Fibroblast of skin of back (primary cell): ENCODE measurements at places on chromosomes 3 and 15.
A peak's percentile ranks its signal among the peaks of the same experiment; 100 is the strongest.

DNA sequence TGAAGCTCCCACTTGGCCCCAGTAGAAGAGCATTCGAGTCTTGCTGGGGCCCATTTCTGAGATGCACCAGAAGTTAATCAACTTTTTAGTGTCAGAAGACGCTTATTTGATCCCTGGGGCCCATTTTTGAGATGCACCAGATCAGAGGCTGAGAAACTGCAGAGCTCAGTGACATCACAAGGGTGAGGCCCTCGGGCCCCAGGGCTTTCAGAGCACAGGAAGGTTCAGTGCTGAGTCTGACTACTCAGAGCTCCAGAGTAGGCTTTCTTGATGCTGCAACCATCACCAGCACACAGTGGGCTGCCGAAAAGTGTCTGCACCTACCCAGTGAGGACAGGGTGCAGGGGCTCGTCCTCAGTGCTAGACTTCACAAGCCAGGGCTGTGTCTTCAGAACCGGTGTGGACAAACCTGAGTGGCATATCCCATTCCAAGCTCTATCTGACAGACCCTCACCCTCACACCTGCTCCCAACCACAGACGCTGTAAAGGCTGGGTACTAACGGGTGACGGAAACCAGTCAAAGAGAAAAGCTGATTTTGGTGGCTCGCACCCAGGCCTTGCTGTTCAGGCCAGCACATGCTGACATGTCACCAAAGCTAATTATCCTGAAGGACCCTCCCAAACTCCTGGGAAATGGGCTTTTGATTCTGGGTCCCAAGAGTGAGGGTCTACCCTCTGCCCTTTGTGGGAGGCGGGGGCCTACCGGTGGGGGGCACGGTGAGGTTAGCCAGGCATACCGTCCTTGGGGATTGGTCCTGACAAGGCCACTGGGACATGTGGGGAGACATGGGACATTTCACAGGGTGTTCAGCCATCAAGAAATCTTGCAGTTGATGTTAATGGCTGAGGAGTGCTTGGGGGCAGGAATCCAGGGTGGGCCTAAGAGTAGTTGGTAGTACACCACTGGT, 83.0 kb downstream of the PDCD6IP start:
- no peak for DNase-seq

- DNase-seq, result peak; percentile 35
Observed at GRCh38 chr15:36331531-36332275, 247.7 kb upstream of the CDIN1 start.

- DNase-seq, result no peak
Observed at GRCh38 chr15:55247311-55247710, 42.3 kb downstream of the RAB27A start.

DNA sequence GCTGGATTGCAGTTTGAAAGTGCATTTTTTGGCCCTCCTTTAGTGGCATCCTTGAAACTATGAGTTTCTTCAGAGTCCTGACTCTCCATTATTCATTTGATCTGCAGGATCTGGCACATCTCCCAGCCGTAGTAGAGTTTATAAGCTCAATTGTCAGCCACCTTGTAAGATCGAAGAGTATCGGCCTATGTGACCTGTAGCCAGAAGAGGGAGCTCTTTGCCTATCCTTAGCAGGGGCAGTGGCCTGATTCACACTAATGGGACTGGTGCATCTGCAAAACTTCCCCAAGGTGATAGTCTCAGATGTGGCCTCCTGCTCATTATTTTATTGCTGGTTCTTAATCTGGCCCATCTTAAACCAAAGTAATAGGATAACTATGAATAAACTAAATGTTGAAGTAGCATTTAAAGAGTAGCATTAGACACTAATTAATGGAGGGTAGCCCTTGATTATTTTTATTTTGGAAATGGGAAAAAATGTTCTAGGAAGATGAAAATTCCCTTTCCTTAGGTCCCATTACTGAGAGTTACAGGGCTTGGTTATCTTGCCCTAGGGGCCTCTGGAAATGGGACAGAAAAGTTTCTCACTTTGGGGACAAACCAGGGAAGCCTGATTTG, 21.2 kb downstream of the GCSAM start:
- DNase-seq, result peak; percentile 44

DNA sequence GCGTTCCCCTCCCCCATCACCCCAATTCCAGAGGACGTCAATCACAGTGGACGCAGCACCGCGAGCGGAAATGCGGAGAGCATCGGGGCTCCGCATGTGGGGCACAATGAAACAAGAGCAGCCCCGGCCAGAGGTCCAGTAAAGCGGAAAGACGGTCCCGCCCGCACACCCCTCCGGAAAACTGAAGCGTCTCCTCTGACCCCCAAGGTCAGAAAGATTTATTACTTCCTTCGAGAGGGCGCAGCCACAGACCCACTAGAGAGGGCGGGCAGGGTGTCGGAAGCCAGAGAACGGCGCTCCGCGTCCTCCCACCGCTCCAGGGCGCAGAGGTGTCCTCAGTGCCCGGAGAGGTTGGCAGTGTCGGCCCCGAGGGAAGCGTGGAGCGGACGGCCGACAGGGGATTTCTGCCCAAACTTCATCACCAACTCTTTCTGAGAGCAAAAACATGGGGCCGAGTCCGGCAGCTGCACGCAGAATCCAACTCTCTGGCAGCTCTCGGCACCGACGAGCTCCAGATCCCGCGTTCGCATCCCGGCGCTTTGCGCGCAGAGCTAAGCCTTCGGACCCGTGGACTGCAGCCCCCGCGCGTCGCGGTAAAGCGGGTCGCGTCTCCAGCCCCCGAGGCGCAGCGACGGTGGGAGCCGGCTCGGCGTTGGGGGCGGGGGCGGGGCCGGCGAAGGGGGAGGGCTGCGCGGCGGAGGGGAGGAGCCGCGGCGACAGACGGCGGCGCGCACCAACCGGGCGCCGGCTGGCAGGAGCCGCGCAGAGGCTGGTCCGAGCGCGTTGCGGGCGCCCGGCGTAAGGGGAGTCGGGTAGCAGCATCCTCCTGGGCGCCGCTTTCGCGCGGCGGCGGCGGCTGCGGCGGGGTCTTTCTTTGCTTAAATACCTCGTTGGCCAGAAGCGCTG, at the start of gene CHST2:
CHST2 (plus strand) TSS at position 763 of the 906 bp plus-strand sequence. CDS start 1,046 bp downstream, outside the sequence.
- DNase-seq, result peak; percentile 83

DNA sequence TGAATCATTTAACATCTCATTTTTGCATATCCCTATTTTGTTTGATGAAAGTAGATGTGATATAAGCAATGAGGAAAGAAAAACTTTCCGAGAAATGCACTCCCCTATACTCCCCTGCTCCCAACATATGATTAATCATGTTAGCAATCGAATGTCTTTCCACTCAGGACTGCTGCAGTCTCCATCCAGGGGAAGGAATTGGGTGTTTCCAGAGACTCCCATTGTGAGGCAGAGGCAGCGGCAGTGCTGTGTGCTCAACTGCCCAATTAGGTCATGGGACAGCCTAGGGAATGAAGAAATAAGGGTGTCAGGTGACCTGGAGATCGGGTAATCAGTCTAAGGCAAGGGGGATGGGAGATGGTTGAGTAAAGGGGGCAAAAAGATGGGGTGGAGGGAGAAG, 268.6 kb upstream of the MEIS2 start:
- no peak for DNase-seq

DNA sequence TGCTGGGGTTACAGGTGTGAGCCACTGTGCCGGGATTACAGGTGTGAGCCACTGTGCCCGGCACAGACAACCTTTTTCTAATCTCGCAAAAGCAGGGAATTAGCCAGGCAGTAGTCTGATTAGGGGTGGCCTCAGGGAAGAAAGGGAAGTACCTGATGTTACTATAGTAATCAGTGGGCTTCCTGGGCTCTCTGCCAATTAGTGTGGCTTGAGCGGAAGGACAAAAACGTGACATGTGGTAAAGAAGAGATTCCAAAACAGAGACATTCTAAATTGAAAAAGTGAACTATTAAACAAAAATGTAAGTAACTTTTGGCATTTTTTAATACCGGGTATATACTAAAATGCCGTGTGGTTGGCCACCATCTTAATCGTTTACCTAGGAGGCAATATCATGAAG, 48.1 kb downstream of the CFAP20DC start:
- DNase-seq, result no peak
